ENCODE measurements at places on chromosomes 13 and 19.

DNA sequence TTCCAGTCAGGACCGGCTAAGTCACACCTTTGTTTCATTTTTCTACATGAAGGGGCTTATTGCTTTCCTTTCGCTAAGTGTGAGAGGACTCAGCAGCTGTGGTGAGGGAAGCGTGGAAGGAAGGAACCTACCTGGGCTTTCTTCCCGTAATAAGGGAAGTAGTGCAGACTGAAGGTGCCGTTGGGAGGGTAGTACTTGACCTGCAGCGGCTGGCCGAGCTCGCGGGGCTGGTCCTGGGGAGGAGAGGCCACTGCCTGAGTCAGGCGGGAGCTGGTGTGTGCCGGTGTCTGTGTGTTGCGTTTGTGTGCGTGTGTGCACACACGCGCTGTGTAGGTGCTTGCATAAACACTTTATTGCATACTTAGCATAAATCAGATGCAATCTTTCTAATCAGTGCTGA lies 7.7 kb downstream of the ATP4B start:
- peaks cover 25% of the 10 kb centered on the region for H3K4me1 ChIP-seq
- no peak overlapping the region for H3K27ac ChIP-seq
- no peak overlapping the region for H3K4me3 ChIP-seq
- no peaks in the 10 kb centered on the region for H3K36me3 ChIP-seq
- DNase-seq = no peak
- no peaks in the 10 kb centered on the region for H3K27me3 ChIP-seq

DNA sequence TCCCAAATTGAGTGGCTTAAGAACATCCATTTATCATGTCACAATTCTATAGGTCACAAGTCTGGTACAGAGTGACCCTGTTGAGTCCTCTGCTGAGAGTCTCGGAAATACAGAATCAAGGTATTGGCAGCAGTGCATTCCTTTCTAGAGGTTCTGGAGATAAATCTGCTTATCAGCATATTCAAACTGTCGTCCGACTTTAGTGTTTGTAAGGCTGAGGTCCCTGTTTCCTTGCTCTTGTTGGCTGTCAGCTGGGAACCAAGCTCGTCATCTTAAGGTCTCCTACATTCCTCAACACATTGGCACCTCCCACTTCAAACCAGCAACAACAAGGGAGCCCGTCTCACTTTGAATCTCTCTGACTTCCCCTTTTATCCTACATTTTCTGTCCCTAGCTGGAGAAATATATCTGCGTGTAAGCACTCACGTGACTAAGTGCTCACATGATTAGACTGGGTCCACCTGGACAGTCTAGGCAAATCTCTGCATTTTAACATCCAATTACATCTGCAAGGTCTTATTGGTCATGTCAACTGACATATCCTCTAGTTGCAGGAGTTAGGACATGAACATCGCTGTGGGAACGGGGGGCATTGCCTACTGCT lies 886.8 kb downstream of the PCDH9 start:
- no peaks in the 10 kb centered on the region for H3K27me3 ChIP-seq
- H3K4me3 ChIP-seq = no peak overlapping the region
- H3K4me1 ChIP-seq = no peaks in the 10 kb centered on the region
- H3K36me3 ChIP-seq = no peaks in the 10 kb centered on the region
- no peak for DNase-seq

DNA sequence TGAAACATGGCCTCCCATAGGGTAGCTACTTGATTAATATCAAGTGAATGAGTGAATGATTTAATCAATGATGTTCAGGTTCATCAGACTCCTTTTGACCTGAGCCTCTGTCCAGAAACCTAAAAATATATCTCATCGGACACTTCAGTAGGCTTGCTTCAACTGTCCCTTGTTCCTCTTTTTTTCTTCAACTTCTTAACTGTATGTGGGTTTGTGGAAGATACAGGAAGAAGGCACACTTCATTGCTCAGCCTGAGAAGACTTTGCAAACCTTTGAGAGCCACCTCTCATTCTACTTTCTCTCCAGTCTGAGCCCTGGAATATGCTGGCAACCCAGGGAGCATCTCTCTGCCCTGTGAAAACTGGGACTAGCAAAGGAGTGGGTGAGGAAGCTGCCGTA lies 557.0 kb downstream of the FGF9 start:
- H3K36me3 ChIP-seq = no peaks in the 10 kb centered on the region
- H3K4me3 ChIP-seq = no peak overlapping the region
- no peak for DNase-seq
- no peak overlapping the region for H3K27ac ChIP-seq
- peaks cover 2% of the 10 kb centered on the region for H3K27me3 ChIP-seq

DNA sequence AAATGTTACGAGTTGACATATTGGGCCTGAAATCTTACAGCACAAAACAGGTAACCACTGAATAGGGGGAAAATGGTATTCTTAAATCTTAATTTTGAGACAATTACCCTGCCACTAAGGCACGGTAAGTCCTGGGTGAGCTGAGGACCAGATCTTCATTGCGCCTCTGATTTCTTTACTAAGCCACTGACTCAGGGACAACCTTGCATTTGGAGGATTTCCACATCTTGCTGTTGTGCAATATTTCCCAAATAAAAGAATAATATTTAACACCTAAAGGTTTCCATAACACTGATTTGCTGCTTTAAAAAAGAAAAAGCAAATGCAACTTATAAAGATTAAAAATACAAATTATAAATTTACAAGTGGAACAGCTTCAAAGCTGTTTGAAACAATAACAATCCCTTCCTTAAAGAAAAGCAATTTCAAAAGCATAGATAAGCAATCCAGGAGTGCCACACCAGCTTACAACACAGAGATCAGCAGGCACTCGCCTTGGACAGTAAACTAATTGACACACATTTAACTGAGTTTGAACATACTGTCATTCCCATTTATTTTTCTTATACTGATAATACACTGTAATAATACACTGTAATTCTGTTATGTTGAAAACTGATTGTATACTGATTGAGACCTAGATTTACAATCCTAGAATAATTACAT lies 79.6 kb upstream of the DOCK9 start:
- DNase-seq = no peak
- H3K27me3 ChIP-seq = peaks cover 2% of the 10 kb centered on the region
- H3K27ac ChIP-seq = no peak overlapping the region

- no peak overlapping the region for H3K27ac ChIP-seq
- H3K36me3 ChIP-seq = peaks cover 62% of the 10 kb centered on the region
- no peak overlapping the region for H3K4me3 ChIP-seq
- DNase-seq = no peak
- no peaks in the 10 kb centered on the region for H3K27me3 ChIP-seq
- peaks cover 68% of the 10 kb centered on the region for H3K4me1 ChIP-seq
Measured at GRCh38 chr19:8458380-8458779, 13.6 kb downstream of the HNRNPM start.

GRCh38 chr13:20990910-20991525 lies 70.4 kb downstream of the LATS2 start:
- DNase-seq = no peak
- no peak overlapping the region for H3K27ac ChIP-seq
- no peaks in the 10 kb centered on the region for H3K27me3 ChIP-seq
- no peak overlapping the region for H3K4me3 ChIP-seq
- H3K4me1 ChIP-seq = peaks cover under 1% of the 10 kb centered on the region

- no peaks in the 10 kb centered on the region for H3K36me3 ChIP-seq
- peaks cover 14% of the 10 kb centered on the region for H3K27me3 ChIP-seq
- H3K4me3 ChIP-seq = no peak overlapping the region
- H3K4me1 ChIP-seq = no peaks in the 10 kb centered on the region
- DNase-seq = no peak
- H3K27ac ChIP-seq = no peak overlapping the region
Measured at GRCh38 chr13:36891752-36892151, 28.3 kb downstream of the SMAD9 start.

DNA sequence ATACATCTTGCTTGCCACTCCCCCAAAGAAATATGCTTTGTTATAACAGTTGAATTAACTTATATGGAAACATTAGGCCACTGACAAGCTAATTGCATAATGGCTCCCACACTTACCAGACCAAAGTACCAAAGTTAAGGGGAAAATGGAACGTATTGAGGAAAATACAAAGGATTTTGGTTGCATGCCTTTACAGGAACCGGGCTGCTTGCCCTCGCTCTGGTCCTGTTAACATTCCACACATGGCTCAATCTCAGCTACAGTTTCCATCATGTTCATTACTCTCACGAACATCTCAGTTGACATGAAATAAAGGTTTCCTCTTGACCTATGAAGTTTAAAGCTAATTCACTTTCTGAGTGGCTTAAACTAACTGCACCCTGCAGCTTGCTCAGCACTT lies 220.7 kb upstream of the RXFP2 start:
- no peaks in the 10 kb centered on the region for H3K36me3 ChIP-seq
- DNase-seq = no peak
- no peak overlapping the region for H3K4me3 ChIP-seq
- H3K27me3 ChIP-seq = no peaks in the 10 kb centered on the region
- no peaks in the 10 kb centered on the region for H3K4me1 ChIP-seq
- H3K27ac ChIP-seq = no peak overlapping the region

DNA sequence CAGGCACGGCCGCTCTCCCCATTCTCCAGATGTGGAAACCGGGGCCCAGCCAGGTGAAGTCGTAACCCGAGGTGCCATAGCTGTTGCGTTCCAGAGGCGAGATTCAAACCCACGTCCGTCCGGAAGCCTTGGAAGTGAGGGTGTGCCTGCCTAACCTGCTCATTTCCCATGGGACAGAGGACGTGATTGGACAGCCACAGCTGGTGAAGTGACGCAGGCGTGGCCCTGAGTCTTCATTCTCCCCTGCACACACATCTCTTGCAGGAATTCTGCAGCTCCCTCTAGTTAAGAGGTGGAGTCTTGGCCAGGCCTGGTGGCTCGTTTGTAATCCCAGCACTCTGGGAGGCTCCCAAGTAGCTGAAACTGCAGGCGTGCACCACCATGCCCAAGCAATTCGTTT lies 16.8 kb downstream of the MEIS3 start:
- H3K4me1 ChIP-seq = no peaks in the 10 kb centered on the region
- peaks cover 34% of the 10 kb centered on the region for H3K27me3 ChIP-seq
- H3K27ac ChIP-seq = no peak overlapping the region
- DNase-seq = no peak
- H3K36me3 ChIP-seq = no peaks in the 10 kb centered on the region

GRCh38 chr13:73274147-73274546 lies 215.3 kb downstream of the KLF5 start:
- no peaks in the 10 kb centered on the region for H3K27me3 ChIP-seq
- no peak overlapping the region for H3K4me3 ChIP-seq
- no peak for DNase-seq
- no peak overlapping the region for H3K27ac ChIP-seq
